GM19239 (cell line): ENCODE measurements at places on chromosomes 11 and 22.

DNA sequence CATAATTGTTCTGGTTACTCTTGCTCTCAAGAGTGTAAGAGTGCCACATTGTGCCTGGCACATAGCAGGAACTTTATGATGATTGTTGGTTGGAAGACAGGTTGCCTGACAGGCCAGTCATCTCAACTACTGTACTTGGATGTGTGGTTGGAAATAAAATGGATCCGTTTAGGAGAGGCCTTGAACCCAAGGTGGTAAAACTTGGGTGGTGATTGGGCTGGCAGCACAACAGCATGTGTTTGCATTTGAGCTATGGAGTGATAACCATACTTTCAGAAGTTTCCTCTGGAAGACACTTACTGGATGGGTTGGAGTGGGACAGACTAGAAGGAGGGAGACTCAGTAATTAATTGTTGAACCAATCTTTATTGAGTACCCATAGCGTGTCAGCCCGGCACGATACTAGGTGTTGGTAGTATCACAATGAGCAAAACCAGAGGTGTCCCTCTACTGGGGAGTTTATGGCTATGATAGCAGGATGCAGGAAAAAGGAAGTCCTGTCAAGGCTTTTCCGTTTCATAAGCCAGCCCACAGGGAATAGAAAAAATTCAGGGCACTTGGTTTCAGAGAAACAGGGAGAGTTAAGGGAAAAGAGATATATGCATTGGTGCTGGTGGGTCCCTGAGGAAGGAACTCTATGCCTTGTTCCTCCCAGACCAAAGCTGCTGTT, 3.1 kb upstream of the TMEM109 start:
- no peak for DNase-seq

DNA sequence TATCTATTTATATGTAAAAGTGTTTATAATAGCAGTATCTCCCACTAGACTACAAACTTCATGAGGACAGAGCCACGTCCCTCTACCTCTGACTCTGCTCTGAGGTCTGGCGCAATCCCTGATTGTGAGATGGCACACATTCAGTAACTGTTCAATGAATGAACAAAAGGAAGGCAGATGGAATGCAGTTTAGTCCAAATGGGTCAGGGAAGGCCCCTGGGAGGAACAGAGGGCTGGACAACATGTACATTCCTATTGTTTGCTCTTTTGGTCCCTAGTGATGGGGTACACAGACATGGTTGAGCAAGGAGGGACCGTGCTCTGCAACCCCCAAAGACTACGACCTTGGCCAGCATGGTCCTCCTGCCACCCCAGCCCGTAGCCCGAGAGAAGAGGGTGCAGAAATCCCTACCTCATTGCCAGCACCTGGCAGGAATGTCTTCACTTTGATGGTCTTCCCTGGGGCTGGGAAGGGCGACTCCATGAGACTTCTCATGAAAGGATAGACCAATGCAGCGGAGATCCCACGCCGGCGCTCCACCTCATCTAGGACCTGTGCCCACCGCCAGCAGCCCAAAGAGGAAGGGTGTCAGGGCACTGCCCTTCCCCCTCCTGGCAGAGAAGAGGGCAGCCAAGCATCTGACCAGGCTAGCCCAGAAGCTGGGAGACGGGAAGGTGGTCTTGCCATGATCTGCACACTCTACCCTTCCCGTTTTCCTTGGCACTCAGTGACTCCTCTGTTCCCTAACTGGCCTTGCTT, 24.3 kb downstream of the RPL27A start:
- DNase-seq, result no peak

GRCh38 chr11:40732132-40732531, 727.3 kb downstream of the LRRC4C start:
- DNase-seq, result no peak

DNA sequence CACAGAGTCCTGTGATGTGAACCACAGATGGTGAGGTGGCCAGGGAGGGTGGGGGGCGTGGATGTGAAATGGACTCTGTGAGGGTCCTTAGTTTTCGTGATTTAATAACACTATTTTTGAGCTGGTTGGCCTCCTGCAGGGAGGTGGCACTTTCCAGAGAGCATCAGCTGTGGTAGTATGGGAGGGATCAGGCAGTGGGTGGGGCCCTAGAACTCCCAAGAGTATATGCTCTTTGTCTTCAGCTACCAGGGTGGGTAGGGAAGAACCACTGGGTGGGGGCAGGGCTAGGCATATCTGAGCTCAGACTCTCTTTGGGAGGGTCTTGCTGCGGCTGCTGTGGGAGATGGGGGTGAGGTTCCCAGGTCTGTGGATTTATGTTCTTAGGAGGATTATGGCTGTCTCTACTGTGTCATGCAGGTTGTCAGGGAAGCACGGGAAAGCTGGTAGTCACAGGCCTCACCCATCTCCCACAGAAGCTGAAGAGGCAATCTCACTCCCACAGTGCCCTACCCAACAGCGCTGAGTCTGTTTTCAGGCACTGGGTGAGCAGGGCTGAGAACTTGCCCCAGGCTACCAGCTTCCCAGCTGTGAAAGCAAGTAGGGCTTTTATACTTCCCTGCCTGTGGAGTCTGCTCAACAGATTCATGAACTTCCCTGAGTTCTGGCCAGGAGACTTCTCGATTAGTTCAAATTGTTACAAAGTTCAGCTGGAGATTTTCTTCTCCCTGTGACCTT, 47.9 kb upstream of the SNX19 start:
- no peak for DNase-seq

GRCh38 chr22:23166841-23167616, 13.3 kb upstream of the BCR start:
- DNase-seq, result no peak

DNA sequence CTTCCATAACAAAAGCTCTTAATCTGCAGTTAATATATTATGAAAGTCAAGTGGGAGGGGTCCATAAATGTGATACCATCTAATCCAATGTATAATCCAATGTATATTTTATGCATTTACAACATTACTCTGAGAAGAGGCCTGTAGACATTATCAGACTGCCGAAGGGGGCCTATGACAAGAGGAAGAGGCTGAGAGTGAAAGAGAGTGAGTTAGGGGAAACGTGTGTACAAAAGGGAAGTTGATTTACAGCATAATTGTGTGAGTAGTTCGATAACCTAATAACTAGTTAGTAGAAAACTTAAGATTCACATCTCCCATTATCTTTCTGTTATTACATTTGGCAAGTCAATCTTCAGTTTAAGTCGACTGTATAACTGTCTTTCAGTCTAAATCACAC, 86.6 kb downstream of the DDX10 start:
- DNase-seq, result no peak

DNA sequence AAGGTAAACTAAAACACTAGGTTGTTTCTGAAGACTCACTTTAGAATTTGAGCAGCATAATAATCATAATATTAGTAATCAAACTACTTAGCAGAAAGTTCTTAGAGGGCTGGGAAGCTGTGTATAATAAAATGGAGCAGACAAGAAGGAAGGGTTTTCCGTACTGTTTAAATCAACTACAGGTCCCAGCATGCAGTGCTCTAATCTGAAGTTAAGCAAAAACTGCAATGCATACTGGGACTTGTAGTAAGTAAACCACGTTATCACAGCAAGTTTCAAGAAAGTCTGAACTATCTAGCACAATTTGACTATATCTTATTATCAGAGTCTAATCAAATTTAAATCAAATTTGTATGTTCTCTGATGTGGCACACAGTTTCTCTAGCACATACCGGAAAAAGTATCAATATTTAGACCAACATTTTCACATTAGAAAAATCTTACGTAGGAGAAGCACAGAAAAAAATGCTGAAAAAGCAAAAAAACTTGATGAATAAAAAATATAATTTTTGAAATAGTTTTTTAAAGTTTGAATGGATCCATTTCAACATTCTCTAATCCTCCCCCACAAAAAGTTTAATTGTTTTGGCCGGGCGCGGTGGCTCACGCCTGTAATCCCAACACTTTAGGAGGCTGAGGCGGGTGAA, 8.2 kb downstream of the PHF21A start:
- DNase-seq, result peak; percentile 28

DNA sequence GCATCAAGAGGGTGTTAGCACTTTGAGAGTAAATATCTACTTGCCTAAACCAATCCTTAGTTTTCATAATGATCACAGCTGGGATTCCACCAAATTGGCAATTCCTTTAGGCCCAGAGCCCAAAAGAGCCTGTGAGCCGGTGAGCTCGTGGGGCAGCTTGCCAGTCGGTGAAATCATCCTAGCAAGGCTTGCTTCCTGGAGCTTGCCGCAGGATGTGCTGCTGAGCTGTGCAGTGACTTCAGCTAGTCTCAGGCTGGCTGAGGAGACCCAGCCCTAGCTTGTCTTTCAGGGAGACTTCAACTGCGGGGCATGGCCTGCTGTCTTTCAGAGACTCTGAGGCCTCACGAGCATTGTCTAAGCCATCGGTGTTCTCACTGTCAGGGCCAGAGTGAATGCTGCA, 73.6 kb upstream of the SUSD2 start:
- no peak for DNase-seq

- no peak for DNase-seq
Observed at GRCh38 chr22:47291565-47292495, 529.4 kb downstream of the TBC1D22A start.

GRCh38 chr11:60281485-60281884, 1.0 kb downstream of the MS4A4A start:
- DNase-seq, result no peak

DNA sequence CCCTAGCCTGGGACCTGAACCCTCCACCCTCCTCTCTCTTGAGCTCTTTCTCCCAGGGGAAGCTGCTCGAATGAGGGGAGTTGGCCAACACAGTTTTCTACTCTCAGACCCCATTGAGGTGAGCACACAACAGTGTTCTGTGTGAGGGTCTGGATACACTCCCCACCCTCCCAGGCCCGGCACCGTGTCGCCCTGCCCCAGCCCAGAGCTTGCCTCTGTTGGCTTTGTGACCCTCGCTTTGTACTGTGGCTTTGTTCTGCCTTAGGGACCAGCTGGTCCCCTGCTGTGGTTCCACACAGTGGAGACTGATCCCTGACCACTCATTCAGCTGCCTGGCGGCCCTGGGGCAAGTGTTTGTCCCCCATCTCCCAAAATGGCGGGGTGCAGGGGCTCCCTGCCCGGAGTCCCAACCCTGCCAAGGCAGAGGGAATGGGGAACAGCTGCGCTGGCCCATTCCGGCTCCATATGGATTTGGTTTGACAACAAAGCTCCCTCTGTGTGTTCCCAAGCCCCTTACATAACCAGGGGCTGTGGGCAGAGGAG, 8.3 kb downstream of the ST3GAL4 start:
- no peak for DNase-seq

DNA sequence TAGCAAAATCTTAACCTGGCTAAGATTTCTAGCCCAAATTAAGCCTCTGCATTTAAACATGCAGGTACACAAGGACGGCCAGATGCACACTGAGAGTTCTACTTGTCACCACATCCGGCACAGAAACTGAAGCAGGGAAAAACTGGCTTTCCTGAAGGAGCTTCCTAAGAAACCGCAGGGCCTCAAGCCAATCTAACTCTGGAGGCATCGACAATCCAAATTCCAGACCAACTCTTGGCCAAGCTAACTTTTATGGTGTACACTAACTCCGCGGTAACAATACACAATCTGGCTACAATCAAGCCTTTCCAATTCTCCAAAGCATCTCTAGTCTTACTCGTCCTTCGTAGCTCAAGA, 1.2 kb downstream of the MSANTD2 start:
- no peak for DNase-seq

DNA sequence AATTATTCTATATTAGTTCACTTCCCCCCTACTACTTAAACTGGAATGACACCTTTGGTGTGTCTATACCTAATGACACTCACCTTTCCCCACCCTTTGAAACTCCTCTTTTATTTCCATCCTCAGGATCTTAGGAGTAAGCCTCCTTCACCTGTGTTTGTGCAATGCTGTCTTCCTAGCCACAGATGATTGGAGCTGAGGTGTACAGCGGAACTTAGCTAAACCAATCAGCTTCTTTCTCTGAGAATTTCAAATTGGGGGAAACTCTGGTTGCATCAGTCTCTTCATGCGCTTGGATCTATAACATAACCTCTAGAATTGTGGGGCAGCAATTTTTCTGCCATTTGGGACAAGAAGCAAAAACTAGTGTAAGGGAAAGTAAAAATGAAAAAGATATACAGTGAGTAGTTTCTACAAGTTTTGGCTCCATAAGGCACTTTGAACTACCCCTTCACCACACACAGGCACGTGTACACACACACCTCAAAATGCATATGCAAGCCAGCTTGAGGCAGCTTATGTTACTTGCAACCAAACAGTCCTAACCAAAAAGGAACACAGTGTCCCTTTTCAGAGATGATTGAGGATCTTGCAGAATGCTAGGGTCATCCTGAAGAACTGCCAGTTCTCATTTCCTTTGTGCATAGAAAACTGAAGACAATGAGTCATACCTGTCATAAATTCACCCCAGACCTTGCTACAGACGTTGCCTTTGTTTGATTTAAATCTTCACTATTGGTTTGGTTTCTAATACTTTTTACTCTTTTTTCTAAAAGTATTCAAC, 36.0 kb upstream of the LDLRAD3 start:
- no peak for DNase-seq

DNA sequence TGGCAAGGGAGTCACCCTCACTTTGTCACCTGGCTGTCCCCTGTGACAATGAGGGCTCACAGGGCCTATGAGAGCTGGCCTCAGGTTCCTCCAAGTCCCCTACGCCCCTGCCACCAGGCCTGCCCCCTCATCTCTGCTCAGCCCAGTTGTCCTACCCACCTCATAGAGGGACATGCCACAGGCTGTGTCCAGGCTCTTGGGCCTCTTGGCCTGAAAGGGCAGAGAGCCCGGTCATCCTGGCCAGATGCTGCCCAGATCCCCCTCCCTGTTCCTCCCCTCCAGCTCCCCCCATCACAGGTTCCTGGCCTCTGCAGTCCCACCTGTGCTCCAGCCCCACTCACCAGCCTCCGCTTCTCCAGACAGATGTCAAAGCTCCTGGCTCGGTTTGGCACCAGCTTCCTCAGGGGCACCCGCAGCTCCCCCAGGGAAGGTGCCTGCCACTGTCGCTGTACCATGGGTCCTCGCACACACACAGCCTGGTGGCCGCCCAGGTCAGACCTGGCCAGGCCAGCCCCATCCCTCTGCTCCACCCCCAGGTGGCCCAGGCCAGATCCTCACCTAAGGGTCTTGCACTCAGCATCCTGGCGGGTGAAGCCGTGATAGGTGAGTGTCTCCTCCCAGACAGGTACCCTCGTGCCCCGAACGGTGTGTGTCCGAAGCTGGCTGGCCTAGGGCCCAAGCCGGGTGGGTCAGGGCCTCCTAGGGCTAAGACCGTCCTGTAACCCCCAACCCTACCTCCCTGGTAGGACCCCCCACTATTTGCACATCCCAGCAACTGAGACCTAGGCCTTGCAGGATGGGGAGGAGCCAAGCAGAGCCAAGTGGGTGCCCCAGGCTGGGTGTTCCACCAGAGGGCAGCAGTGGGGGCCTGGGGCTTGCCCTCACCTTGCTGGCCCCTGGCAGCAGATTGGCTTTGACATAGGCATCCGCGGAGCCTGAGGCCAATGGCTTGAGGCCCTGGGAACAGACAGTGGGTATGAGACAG, 8.3 kb downstream of the NDUFV1 start:
- DNase-seq, result peak; percentile 63

GRCh38 chr11:745428-745827, 1.8 kb upstream of the TALDO1 start:
- DNase-seq, result no peak
